ENCODE measurements at places on chromosomes 2 and 18.

GRCh38 chr2:29627279-29627711, 294.1 kb downstream of the ALK start:
- no peak for DNase-seq

- no peak for DNase-seq
Observed at GRCh38 chr2:121375621-121376159, 90.7 kb upstream of the TFCP2L1 start.

DNA sequence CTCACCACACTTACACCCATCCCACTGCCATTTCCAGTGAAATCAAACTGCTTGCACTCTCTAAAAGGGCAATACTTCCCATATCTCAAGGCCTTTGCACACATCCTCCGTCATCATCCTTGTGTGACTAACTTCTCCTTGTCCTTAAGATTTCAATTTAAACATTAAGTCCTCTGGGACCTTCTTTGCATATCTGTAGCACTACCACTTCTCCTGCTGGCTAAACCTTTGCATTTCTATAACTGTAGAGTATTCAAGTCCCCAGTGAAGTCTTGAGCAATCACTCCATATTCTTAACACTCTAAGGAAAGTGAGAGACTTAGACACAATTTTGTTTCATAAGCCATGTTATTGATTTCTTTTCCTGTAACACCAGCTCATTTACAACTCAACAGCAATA, 136.8 kb upstream of the EPHA4 start:
- DNase-seq, result no peak

GRCh38 chr2:88028931-88029330, 12.6 kb upstream of the RNU2-63P start:
- no peak for DNase-seq

DNA sequence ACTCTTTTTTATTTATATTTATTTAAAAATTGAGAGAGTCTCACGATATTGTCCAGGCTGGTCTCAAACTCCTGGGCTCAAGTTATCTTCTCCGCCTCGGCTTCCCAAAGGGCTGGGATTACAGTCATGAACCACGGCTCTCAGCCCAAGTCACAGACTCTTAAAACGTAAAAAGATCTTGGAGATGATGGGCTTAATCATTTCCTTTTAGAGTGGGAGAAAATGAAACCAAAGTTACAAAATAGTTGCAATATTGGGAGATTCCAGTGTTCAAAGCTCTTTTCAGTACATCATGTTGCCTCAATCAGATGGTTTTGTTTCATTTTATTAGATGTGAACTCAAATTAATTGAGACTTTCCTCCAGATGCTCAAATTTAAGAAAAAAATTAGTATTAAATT, 151.4 kb upstream of the XPO1 start:
- no peak for DNase-seq

DNA sequence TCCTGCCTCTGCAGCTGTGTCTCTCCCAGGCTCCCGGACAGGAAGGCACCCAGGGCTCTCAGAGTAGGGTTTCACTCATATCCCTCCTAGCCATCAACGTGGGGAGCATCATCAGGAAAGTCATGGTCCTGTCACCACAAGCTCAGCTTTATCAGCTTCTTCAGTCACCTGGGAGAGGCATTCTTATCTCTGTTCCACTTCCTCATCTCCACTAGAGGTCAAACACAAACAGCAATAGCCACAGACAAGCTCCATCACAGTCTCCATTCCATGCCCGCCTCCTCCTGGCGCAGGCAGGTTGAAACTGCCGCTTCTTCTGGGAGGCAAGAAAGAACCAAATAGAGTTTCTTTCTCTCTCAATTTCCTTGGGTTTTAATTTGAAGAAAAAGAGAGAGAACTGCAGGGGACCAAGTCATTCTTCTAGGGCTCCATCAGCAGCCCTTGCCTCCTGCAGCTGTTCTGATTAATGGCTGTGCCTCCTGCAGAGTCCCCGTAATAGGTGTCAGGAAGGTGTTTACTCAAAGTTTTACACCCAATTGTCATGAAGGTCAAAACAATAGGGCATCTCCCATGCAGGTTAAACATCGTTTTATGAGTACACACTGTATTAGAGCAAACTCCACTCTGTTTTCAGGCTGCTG, 377.9 kb downstream of the TMEM182 start:
- DNase-seq, result no peak

GRCh38 chr2:53952519-53952918, 18.3 kb downstream of the PSME4 start:
- no peak for DNase-seq

- no peak for DNase-seq
Observed at GRCh38 chr18:61203151-61203550, 130.1 kb upstream of the CDH20 start.

GRCh38 chr2:20034218-20034617, 17.2 kb downstream of the LAPTM4A start:
- no peak for DNase-seq

- DNase-seq, result no peak
Observed at GRCh38 chr2:47253447-47253846, 98.3 kb upstream of the STPG4 start.

DNA sequence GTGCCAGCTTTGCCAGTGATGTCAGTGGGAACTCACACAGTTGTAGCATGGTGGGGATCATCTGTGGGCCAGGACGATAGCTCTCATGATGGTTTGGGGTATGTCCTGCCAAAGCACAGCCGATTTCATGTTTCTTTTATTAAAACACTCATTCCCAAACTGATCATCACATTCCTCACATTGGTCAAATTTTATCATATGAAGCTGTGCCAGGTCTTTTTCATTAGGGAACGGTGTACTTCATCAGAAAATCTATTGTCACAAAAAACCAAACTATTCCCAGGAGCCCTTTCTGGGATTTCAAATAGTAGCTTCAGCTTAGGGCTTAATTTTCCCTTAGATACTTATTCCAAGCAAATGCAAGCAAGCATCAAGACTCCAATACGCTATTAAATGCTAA, 42.0 kb downstream of the ITGA4 start:
- DNase-seq, result no peak

- no peak for DNase-seq
Observed at GRCh38 chr2:220277445-220277975, 650.1 kb downstream of the SLC4A3 start.

DNA sequence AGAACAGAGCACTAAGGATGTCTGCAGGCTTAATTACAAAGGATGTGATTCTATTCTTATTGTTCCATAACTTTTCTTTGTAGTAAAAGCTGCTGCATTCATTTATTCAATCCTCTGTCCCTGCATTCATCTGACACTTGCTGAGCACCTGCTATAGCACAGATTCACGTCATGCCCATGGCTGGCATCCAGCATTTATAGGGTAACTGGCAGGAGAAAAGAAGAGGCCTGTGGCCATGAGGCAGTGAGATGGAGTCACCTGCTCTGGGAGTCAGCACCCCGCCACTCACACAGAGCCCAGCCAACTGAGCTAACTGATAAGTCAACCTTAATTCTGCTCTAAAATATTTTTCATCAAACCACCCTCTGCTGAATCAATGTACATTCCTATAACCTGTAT, 18.3 kb upstream of the CDC42EP3 start:
- no peak for DNase-seq

DNA sequence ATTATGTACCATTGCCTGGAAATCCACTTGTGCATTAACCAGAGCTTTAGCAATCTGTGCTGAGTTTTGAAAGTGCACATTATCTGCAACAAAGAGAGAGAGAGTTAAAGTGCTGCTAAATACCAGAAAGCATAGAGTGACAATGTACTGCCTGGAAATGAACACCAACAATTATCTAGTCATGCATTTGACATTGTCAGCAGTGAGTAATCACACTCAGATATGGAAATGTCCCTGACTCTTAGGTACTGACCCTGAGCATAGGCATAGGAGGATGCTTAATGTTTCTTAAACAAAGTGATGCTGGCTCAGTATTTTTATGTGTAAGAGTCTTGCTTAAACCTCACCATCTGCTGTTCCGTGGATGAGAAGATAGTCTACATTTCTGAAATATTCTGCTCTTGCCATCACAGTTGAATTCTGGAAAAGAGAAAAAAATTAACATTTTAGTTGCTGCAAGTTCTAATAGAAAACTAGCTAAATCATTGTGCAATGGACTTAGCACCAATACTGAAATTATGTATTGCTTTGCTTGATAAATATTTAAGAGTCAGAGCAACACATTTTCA, 20.8 kb upstream of the GCG start:
- DNase-seq, result no peak

GRCh38 chr2:104406261-104406726, 447.6 kb upstream of the POU3F3 start:
- no peak for DNase-seq

- DNase-seq, result no peak
Observed at GRCh38 chr2:47057687-47058002, 97.5 kb downstream of the STPG4 start.

DNA sequence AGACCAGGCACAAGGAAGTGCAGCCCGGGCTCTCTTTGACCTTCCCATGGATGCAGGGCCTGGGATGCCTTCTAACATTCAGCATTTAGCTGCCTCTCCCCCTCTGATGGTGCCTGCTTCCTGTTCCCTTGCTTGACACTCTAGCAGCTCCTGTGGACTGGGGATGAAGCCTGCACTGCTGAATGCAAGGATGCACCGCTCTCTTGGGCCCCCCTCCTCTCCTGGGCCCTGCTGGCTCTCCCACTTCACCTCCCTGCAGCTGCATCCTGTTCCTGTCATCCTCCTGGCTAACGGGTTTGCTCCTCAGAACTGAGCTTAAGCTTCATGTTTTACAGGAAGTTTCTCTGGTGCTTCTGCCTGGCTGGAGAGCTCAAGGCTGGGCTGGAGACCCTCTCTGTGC, 254.1 kb downstream of the TSN start:
- no peak for DNase-seq

DNA sequence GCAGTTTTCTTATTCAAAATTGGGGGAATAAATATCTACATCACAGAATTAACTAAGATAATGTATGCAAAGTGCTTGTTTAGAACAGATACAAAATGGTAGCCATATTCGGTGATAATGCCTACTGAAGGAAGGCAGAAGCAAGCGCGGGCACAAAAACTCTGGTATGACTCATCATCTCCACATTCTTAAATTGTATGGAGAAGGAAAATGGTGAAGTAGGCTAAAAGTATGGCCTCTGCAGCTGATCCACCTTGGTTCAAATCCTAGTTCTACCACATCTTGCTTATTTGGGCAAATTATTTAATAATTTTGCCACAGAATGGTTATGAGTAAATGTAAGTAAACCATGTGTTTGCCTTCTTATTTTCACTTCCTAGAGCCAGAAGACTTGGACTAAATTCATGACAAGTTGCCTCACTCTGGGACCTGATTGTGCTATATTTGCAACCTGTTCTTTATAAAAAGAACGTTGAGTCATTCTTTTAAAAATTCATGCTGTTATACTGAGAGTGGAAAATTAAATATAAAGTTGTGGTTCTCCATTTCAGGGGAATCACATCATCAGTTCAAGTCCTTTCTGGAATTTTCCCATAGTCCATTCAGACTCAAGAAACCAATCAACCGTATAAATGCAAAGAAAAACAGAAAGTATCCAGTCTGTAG, 9.0 kb upstream of the CDK15 start:
- DNase-seq, result no peak

DNA sequence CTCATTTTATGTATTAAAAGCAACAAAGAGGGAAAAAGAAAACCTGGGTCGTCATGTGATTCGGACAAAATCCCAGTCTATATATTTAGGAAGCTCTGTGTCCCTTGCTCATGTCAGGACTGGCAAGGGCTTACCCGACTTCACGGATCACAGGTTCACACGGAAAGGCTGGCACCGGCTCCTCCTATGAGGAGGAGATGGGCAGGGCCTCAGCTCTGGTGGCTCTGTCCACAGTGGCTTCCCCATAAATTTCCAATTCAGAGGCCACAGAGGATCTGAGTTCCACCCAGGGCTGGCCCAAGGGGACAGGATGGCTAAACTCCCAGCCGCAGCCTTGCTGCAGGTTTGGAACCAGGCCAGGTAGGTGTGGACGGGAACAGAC, 186.8 kb downstream of the BCL2 start:
- no peak for DNase-seq

DNA sequence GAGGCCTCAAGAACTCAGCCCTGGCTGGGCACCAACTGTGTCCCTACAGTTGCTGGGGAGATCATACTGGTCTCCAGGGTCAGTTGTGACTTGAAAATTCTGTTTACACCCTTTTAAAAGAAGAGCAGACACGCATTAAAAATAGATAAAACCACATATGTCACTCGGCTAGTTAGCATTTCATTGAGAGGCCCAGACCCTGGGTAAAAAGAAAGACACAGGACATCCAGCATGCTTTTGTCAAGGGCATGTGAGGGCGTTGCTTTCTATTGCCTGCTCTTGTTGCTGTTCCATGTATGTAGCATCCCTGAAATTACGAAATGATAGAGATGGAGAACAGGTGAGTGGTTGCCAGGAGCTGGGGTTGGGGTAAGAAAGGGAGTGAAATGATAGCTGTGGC, 94.3 kb downstream of the SEPTIN10 start:
- no peak for DNase-seq

GRCh38 chr2:187655001-187655400, 100.8 kb upstream of the TFPI start:
- no peak for DNase-seq

- no peak for DNase-seq
Observed at GRCh38 chr2:223235986-223236385, 184.0 kb downstream of the KCNE4 start.

- DNase-seq, result no peak
Observed at GRCh38 chr2:169005080-169005598, 26.0 kb downstream of the ABCB11 start.

- no peak for DNase-seq
Observed at GRCh38 chr2:106157416-106157815, 36.7 kb downstream of the UXS1 start.

GRCh38 chr2:86072271-86072858, 33.3 kb downstream of the POLR1A start:
- DNase-seq, result no peak

GRCh38 chr2:156800065-156800653, 364.0 kb downstream of the GPD2 start:
- no peak for DNase-seq

DNA sequence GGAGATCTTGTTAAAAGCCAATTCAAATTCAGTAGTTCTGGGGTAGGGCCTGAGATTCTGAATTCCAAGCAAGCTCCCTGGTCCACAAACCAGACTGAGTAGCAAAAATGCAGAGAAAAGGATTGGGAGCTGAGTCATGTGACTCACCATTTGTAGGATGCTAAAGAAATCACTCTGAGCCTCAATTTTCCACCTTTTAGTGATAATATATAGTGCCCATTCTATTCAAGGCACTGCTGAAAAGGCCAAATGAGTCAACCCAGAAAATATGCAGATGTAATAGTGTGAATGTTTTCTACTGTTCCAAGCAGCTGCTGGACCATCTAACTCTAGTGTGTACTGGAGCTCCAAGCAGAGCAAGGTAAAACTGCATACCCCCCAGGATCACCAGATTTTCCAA, 47.2 kb downstream of the SLC14A2 start:
- DNase-seq, result no peak

GRCh38 chr2:105005181-105005951, 32.5 kb upstream of the MRPS9 start:
- DNase-seq, result no peak

DNA sequence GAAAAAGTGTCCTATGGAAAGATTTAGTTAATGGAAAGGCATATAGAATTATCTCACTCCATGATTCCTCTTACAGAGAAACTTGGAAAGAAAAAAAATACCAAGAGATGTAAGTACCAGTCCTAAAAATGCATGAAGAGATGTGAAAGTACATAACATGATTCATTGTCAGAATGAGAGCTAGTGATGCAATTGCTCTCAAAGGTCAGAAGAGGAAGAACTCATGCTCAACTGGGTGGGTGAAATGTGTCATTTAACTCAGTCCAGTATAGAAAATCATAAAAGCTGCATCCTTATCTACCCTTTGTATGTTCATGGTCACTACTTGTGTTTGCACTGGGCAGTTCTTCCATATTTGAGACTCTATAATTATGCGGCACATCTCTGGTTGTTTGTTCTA, 300.0 kb upstream of the PIK3C3 start:
- no peak for DNase-seq

Measured in stimulated activated CD4-positive, alpha-beta T cell treated with anti-CD3 and anti-CD28 coated beads, Interleukin-1b, Interleukin-23, amount 100 ng/mL, for 4 hours (primary cell).